ENCODE measurements at places on chromosomes 2 and 18. TPM values are rescaled to one million over a fixed set of nuclear protein-coding genes. Genes with fewer than 3 reads are reported as not detected.
A peak's percentile ranks its signal among the peaks of the same experiment; 100 is the strongest.

DNA sequence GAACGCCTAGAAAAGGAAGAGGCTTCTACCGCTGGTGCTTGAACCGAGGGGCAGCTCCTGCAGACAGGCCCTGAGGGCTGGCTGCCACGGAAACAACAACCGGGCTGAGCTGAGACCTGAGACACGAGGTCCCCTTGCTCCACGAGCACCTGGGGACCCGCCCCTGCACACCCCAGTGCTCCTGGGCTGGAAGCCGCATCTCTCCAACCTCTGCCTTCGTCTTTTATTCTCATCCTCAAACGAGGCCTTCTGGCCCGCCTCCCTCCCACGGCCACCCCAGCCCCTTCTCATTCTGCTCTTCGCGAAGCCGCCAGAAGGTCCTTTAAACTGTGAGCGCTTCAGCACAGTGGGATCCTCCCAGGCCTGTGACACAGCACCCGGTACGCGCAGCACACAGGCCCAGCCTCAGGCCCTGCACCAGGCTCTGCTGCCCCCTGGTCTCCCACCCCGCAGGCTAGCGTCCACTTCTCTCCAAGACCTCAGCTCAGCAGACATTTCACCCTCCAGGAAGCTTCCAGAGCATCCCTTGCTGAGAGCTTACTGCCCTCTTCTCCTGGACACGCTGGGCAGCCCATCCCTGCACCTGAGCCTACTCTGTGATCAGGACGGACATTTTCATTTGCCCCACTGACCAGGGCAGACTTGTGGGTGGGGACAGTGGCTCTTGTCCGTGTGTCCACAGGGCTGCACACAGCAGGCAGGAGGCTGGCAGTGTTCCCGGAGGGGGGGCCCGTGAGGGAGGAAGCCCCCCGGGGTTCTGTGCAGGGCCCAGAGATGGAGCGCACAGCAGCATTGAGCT, 149.7 kb downstream of the PXDN start:
- DNase-seq: no peak

GRCh38 chr2:10900216-10901109, 11.3 kb upstream of the KCNF1 start:
- DNase-seq: no peak

- DNase-seq: no peak
Measured at GRCh38 chr2:144048631-144049060, 471.3 kb downstream of the ZEB2 start.

DNA sequence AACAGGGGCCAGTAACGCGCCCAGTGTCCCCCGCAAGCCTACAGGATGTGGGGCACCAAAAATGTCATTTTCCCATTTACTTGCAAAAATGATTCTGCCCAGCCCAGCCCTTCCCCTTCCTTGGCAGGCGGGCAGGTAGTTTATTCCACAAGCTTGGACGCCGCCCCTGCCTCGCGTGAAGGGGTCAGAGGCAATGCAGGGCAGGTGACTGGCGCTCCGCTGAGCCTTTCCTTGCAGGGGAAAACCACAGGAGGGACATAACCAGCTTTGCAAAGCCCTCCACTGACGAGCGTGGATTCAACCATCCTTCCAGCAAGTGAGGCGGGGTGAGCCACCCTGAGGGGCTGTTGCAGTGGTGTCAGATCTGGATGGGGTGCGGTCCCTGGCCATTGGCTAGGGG, 5.3 kb downstream of the MAB21L4 start:
- DNase-seq: no peak

GRCh38 chr2:29802986-29803385, 118.4 kb downstream of the ALK start:
- no peak for DNase-seq

- no peak for DNase-seq
Measured at GRCh38 chr18:46953195-46953594, 35.8 kb downstream of the KATNAL2 start.

GRCh38 chr2:58289029-58289428, 47.9 kb upstream of the FANCL start:
- DNase-seq: no peak

- DNase-seq: no peak
Measured at GRCh38 chr2:39522518-39522877, 85.4 kb upstream of the MAP4K3 start.

- no peak for DNase-seq
Measured at GRCh38 chr2:160373263-160373662, 120.3 kb downstream of the RBMS1 start.

- DNase-seq: no peak
Measured at GRCh38 chr2:207180741-207181140, 15.0 kb upstream of the KLF7 start.

- no peak for DNase-seq
Measured at GRCh38 chr2:235560345-235560744, 66.5 kb downstream of the AGAP1 start.

- DNase-seq: no peak
Measured at GRCh38 chr2:228602288-228602687, 420.8 kb upstream of the SPHKAP start.

GRCh38 chr2:38653715-38654527, 12.0 kb upstream of the GALM start:
- DNase-seq: no peak

GRCh38 chr18:63819786-63820185, 44.6 kb downstream of the SERPINB7 start:
- DNase-seq: no peak

- DNase-seq: no peak
Measured at GRCh38 chr18:6730416-6731221, 1.1 kb downstream of the ARHGAP28 start.

DNA sequence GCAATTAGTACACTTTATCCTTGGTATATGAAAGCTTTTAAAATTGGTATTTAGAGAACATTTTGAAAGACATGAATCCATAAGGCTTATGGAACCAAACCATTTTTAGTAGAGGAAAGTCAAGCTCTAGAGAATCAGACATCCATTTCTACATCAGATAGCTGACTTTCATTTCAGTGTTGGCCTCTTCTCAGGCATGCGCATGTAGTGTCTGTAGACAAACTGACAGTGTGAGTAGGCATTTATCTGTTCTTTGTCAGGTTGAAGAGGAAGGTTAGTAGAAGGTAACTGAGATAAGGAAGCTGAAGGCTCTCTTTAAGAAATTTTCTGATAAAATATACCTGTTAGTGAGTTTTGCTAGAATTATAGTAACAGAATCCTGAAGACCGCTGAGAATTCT, 221.9 kb upstream of the SIX3 start:
- DNase-seq: no peak

- no peak for DNase-seq
Measured at GRCh38 chr2:68741238-68741637, 6.6 kb downstream of the ARHGAP25 start.

DNA sequence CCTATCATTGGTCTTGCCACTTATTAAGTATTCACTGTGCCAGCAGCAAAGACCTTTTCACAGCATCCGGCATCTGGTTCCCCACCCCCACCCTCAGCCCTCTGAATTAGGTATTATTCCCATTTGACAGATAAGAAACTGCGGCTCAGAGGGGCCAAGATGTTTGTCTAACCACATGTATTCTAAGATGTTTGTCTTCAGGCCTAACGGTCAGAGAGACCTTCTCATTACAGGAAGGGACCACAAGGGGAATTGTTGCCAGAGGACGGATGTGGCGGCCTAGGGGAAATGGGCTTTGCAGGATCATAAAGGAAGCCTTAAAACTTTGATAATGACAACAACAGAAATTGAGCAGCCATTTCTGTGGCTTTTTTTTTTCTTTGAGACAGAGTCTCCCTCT, 16.6 kb downstream of the NPPC start:
- DNase-seq: no peak

GRCh38 chr2:223264541-223265193, 212.7 kb downstream of the KCNE4 start:
- DNase-seq: no peak

- no peak for DNase-seq
Measured at GRCh38 chr2:119393971-119394748, 27.4 kb downstream of the DBI start.

- no peak for DNase-seq
Measured at GRCh38 chr2:134320930-134321329, 67.1 kb downstream of the MGAT5 start.

DNA sequence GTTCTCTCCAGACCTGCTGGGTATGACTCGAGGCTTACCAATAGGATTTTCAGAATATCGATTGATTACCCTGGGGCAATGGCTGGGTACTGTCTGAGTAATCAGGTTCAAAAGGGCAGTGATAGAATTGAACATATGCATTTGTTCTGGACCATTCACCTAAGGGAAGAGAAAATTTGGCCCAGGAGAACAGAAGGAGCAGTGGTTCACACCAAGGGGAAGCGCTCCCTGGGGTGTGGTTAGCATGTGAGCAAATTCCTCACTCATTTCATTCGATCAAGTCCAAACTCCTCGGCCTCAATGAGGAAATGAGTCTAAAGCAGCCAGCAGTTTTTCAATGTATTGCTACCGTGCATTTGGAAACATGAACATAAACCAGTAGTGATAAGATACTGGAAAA, 55.6 kb downstream of the CYP26B1 start:
- no peak for DNase-seq

- no peak for DNase-seq
Measured at GRCh38 chr18:45670281-45670962, 53.6 kb upstream of the SLC14A1 start.

DNA sequence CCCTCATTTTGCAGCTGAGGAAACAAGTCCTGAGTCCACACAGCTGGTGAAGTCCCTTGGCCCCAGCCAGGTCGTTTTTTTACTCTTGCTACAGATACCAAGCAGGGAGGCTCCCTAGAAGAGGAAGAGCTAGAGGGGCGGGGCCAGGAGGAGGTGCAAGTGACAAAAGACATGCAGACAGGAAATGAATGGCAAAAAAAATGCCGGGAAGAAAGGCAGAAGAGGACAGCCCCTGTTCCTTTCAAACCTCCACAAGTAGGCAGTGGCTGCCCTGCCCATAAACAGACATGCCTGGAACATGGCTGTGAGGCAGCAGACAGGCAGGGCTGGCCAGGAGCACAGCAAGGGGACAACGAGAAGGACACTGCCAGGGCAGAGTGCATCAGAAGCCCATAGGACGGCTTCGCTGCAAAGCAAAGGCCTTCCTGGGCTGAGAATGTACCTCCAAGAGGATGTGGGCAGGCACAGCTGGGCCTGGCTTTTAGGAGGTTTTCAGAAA, 108.7 kb downstream of the ZBTB7C start:
- no peak for DNase-seq

DNA sequence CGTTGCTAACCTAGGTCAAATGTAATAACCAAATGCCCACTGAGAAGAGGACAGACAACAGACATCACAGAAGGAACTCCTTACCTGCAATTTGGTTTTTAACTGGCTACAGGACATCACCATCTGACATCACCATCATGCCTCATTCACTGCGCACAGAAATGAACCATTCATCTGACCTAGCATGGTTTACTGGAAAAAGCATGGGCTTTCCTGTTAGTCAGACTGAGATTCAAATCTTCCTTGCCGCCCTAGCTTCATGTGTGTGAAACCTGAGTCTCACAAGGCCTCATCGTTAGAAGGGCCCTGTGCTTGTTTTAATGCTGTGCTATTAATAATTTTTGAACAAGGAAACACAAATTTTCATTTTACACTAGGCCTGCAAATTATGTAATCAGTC, 1.1 kb upstream of the HIBCH start:
- DNase-seq: no peak

DNA sequence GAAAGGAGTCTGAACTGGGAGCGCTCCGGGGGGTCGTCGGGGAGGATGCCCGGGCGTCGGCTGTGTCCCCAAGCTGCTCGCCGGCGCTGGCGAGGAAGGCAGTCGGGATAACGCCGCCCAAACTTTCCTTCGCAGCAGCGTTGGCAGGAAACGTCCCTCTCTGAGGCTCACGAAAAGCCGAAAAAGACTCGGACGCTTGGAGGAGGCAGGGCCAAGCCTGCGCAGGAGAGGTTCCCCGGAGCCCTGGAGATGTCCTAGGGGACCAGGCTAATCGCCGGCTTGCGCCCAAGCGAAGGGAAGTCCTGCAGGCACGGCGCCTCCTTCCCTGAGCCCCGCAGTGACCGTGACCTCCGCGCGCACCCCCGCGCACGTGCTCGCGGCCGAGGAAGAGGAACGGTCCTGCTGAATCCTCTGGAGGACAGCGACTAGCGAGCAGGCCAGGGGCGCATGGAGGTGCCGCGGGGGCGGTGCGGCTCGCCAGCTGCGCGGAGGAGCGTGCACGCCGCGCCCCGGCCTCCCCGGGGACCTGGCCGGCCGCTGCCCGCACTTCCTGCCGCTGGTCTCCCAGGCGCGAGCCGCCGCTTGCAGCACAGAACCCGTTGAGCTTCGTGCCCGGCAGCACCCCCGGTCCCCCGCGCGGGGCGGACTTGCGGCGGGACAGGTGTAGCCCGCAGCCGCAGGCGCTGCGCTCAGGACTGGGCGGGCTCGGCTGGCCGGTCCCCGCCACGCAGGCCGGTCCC, at the start of gene SH3RF3:
TSS of gene SH3RF3 (plus strand) at position 590 of the 740 bp plus-strand sequence.
- DNase-seq: no peak

DNA sequence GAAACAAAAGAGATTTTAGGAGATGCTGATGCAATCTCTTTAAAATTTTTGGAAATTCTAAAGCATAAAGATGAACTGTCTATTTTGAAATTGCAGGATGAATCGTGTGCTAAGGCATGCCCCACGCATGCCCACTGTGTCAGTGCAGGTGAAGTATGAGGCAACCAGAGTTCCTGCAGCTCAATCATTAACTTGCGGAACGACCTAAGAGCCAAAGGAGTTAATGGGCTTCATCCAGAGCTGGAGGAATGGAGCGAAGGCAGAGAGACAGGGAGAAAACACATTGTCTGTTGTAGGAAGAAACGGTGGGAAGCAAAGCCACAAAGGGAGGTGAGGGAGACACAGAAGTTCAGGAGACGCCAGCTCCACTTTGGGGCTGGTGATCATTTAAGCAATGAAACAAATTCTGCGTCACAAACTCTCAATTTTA, 265.2 kb downstream of the CCDC85A start:
- peak; percentile 84 for DNase-seq

The SLC35F6 gene
- 17.5 TPM for polyA plus RNA-seq

The EFR3B gene
- polyA plus RNA-seq: 6.4 TPM

The LOXHD1 gene
- polyA plus RNA-seq: 0.66 TPM

The NYAP2 gene
- polyA plus RNA-seq: 0.06 TPM

The IGFBP5 gene
- 1,453 TPM for polyA plus RNA-seq

The PER2 gene
- 9.4 TPM for polyA plus RNA-seq

The IHH gene
- 1.6 TPM for polyA plus RNA-seq

The SULT1C2 gene
- polyA plus RNA-seq: 3.2 TPM

The GAL3ST2 gene
- 0.16 TPM for polyA plus RNA-seq

The IL1RN gene
- polyA plus RNA-seq: 5.2 TPM

The ALMS1 gene
- polyA plus RNA-seq: 29.2 TPM

The PDE11A gene
- polyA plus RNA-seq: 5.9 TPM

The DPP4 gene
- 39.5 TPM for polyA plus RNA-seq

The UNC80 gene
- polyA plus RNA-seq: 1.3 TPM

The APLF gene
- polyA plus RNA-seq: 1.9 TPM

The TGFA gene
- 19.4 TPM for polyA plus RNA-seq

The CWC22 gene
- polyA plus RNA-seq: 34.1 TPM

The SPATS2L gene
- polyA plus RNA-seq: 151 TPM

The REG1B gene
- not detected for polyA plus RNA-seq

The MAP2 gene
- 31.2 TPM for polyA plus RNA-seq

The IKZF2 gene
- polyA plus RNA-seq: 3.6 TPM
